ENCODE measurements at places on chromosomes 6 and 20.

DNA sequence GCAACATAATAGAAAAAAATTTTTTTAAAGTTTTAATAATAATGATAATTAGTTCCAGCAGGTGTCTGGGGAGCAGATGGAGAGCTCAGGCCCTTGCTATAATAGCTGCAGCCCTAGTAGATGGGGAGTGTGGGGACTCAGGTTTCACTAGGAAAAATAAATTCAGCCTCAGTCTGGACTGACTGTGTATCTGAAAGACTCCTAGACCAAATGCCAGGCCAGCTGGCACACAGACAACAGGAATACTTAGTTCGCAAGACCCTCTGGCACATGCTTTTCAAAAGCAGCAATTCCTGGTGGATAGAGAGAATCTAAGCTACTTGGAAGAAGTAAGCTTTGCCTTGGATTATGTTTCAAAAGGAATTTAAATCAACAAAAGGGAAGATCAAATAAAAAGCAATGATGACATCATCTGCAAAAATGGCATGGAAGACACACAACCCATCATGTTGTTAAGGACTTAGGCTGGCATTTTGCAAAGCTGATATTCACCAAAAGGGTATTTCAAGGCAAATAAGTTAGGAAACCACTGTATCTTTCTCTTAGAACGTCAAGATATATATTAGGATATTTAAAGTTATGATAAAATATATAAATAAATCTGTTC lies 107.8 kb downstream of the RNGTT start:
- no peak for DNase-seq

DNA sequence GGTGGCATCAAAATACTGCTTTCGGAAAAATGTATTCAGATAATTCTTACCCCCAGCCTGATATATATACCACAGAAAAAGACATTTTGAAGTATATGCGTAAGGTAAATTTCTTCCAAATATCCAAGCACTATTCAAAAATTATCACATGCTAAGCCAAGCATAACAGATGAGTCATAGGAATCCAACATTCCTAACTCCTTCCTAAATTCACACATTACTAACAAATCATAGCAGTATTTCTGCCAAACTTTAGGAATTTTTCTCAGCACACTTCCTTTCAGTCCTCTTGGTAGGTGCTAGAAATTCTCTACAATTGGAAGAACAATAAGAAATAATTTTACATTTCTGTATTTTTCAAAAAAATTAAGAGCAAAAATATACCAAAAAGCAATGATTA lies 417.5 kb downstream of the EYS start:
- DNase-seq = no peak

- DNase-seq = no peak
These were observed 1.5 kb downstream of the NELFCD start for GRCh38 chr20:58982406-58983114.

DNA sequence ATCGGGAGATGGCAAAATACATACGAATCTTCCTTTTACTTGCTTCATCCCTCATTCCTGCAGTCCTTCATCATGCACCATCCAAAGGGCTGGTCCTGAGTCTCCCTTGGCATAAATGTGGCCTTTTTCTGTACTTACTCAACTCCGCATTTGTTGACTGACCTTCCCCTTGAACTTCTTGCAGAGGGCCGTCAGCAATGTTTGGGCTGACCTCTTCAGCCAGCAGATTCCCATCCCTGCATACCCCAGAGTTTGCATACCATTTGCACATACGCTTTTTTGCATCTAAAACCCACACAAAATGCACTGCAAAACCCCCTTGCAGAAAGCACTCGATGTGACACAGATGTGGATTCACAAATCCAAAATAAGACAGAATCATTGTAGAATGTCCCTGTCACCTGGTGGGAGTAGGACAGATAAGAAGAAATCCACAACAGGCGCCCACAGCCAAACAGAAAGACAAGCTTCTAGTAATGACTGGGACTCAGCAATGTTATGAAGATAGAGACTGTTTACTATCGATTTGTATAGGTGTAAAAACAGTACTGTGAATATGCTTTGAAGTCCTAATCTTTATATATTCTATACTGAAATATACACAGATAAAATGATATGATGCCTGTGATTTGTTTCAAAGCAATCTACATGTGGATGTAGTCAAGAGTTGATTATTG lies 45.8 kb downstream of the TBC1D7 start:
- DNase-seq = no peak

- DNase-seq = no peak
These were observed 369.3 kb downstream of the FARS2 start for GRCh38 chr6:5630636-5631035.

Measured in GM12892 (cell line).